Cardiac muscle cell (in vitro differentiated cells and primary cell): ENCODE measurements at places on chromosomes 16 and 17. TPM values are rescaled to one million over a fixed set of nuclear protein-coding genes. Genes with fewer than 3 reads are reported as not detected.

GRCh38 chr16:1152123-1152638, 725 bp upstream of the CACNA1H start:
- peak; percentile 56 for DNase-seq

SERPINF2 gene
- 2.2 TPM in 1 of 2 replicates, not detected in the other for total RNA-seq

SLC47A2 gene
- total RNA-seq, result 0.14 and 0.27 TPM in 2 replicates

- DNase-seq, result peak; percentile 41
Observed at GRCh38 chr17:57424777-57425188, 168.5 kb downstream of the MSI2 start.

CIITA gene
- total RNA-seq, result 0.06 TPM in 1 of 2 replicates, not detected in the other

DNA sequence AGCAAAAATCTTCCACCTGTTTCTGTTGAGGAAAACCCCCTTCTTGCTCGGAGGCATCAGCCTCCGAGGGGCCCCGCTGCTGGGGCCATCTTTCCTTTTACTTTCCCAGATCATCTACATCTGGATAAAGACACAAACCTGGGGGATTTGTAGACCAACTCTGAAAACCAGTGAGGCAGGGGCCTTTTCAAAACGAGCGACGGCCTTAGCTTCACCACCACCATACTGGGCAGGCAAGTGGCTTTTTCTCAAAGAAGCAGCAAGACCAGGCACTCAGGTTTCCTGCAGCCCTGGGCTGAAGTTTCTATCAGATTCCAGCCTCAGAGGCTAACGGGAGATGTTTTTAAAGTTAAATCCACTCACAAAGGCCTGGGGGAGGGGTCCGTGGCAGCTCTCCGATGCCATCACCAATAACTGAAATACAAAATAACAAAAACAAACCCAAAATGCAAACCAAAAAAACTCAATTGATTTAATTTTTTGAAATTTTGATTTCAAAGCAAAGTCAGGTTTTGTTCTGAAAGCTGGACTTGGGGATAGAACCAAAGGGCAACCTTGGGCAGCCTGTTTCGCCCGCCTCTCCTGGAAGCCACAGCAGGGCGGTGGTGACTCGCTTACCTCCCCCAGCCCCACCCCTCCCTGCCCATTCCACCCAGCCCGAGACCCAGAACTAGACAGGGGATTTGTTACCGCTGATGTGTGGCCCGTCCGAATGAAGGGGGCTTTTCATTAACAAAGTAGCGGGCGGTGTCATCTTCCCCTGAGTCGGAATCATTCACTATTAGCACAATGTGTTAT, 55.8 kb downstream of the SALL1 start:
- no peak for DNase-seq

DNA sequence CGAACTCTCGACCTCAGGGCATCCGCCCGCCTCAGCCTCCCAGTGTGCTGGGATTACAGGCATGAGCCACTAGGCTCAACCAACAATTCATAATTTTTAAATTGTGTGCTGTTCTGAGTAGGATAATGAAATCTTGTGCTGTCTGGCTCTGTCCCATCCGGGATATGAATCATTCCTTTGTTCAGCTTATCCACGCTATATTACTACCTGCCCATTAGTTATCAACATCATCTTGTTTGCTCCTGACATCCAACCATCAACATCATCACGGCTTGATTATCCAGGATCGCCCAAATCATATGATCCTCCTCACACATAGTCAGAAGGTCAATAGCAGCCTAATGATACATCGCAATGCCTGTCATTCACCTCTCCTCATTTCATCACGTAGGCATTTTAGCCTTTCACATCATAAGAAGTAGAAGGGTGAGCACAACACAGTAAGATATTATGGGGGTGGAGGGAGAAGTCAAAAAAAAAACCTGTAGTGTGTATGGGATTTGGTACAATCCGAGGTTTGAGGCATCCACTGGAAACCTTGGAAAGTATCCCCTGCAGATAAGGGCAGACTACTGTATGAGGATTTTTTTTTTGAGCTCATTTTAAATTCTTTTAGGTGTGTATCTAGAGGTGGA, 77.0 kb upstream of the SIAH1 start:
- peak; percentile 42 for DNase-seq

ANKRD40CL gene
- total RNA-seq, result not detected in 2 replicates

DNA sequence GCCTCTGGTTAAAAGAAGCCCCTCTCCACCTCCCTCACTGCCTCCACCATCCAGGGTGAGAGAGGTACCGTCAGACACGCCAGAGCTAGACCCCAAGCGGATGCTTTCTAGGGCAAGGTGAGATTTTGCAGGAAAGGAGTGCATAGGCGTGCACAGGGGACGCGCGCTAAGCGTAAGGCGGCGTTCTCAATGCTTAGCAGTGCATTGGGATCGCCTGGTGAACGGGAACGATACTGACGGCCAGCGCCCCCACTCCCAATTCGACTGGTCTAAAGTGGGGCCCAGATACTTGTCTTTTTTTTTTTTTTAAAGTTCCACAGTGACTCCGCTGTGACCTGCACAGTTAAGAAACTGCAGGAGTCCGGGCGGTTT, 57.9 kb upstream of the CREBBP start:
- no peak for DNase-seq

APOBR gene
- 0.39 TPM in 1 of 2 replicates, not detected in the other for total RNA-seq

GRCh38 chr17:80712606-80713005, 168.0 kb downstream of the RPTOR start:
- DNase-seq, result no peak

SPAG5 gene
- 9.8 and 52.7 TPM in 2 replicates for total RNA-seq

GRCh38 chr17:44922136-44922535, 6.8 kb upstream of the GFAP start:
- no peak for DNase-seq

NTN3 gene
- total RNA-seq, result 9.4 and 20.5 TPM in 2 replicates

- DNase-seq, result no peak
Observed at GRCh38 chr16:72202014-72202413, 30.1 kb upstream of the PMFBP1 start.

DNA sequence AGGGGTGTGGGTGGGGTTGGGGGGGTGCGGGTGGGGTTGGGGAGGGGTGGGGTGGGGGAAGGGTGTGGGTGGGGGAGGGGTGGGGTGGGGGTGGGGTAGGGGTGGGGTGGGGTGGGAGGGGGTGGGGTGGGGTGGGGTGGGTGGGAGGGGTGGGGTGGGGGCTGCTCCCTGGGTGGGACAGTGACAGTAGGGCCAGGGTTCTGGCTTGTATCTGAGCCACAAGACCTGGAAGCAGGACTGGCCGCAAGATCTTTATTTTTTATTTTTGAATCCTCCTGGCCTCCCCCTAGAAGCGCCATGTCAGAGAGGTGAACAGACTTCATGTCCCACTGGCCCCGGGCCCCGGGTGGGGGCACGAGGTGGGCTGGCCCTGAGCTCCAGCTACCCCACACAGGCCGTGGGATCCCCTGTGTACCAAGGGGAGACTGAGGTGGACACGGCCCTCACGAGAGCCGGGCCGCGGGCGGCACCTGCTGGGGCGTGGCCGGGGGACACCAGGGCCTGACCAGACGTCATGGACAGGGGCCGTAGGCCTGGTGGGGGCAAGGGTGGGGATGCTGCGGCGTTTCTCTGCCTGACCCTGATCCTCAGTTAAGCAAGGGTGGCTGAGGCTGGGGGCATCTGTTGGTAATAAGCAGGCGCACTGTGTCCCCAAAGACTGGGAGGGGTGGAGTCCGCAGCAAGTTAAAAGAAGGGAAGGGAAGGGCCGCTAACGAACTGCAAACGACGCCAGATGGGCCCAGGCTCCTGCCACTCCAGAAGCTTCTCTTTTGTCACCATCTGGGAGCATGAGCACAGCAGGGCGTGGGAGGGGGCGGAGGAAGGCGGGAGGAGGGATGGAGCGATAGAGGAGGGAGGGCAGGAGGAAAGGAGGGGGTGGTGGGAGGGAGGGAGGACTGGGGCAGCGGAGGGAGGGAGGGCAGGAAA, 22.3 kb upstream of the PABPN1L start:
- no peak for DNase-seq

GRCh38 chr17:81517009-81517338, 4.4 kb upstream of the ACTG1 start:
- DNase-seq, result peak; percentile 0

- no peak for DNase-seq
Observed at GRCh38 chr17:33494151-33494550, 201.1 kb upstream of the ASIC2 start.

- no peak for DNase-seq
Observed at GRCh38 chr17:69228018-69228417, 606 bp downstream of the ABCA10 start.

- DNase-seq, result peak; percentile 1
Observed at GRCh38 chr17:15038656-15039055, 226.5 kb downstream of the PMP22 start.

- DNase-seq, result peak; percentile 20
Observed at GRCh38 chr16:66534376-66534799, 15.5 kb downstream of the TK2 start.

HSD3B7 gene
- 5.8 and 6.5 TPM in 2 replicates for total RNA-seq

DNA sequence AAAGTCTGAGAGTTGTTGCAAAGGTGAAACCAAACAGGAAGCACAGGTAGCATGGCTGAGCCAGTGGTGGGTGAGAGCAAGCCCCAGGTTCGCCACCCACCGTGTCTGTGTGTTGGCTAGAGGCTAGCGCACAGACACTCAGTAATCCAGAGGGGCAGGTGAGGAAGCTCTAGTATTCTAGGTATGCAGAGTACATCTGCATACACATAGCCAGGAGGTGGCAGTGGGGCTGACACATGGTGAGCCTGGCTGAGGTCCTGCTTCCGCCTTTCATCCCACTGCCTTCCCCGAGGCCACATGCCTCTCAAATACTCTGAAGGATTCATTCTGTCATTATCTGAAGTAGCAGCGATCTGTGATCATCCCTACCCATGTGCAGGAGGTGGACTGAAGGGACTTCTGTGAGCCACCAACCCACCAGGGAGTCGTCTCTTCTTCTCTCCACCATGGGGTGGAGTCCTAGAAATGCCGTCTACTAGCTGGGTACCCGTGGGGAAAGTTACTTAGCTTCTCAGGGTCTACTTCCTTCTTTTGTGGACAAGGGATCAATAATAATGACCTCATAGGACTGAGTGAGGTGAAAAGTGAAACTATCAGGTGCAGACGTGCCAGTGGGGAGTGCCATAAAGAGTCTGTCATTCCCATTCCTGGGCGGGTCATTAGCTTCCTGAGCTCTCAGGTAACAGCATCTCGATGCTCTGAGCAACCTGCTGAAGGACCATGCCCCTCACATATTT, 36.0 kb upstream of the ICAM2 start:
- no peak for DNase-seq

TNRC6A gene
- 20.2 and 33.1 TPM in 2 replicates for total RNA-seq

GRCh38 chr16:84763629-84764028, 56.2 kb upstream of the CRISPLD2 start:
- no peak for DNase-seq

DNA sequence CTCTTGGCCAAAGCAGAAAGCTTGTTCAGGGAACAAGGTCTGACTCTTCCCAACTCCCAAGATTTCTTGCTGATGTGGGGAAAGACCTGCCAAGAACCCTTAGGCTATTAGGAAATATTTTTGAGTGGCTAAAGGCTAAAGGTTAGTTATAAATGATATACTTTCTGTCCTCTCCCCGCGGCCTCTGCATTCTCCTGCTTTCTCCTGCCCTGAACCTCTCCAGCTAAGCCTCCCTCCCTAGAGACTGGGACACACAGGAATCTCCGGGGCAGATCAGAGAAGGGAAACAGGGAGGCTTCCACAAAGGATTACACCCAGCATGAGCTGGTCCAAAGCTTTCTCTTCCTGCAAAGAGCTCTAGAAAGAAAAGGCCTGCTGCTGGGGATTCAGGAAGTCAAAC, 2.3 kb downstream of the SLC43A2 start:
- DNase-seq, result no peak

DNA sequence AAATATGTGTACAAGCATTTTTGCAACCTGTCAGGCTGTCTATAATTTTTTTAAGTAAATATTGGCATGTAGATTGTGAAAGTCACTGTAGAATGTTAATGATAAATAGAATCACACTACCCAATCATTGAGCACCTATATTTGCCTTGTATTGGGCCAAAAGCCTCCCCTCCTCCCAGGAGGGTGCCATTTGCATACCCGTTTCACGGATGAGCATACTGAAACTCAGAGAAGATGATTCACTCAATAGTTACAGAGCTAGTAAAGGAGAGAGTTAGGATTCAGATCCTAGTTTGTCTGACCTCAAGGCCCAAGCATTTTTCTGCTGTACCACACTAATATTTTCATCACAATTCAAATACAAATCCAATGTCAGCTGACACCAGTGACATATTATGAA, 299.7 kb upstream of the CDH11 start:
- DNase-seq, result no peak

DNA sequence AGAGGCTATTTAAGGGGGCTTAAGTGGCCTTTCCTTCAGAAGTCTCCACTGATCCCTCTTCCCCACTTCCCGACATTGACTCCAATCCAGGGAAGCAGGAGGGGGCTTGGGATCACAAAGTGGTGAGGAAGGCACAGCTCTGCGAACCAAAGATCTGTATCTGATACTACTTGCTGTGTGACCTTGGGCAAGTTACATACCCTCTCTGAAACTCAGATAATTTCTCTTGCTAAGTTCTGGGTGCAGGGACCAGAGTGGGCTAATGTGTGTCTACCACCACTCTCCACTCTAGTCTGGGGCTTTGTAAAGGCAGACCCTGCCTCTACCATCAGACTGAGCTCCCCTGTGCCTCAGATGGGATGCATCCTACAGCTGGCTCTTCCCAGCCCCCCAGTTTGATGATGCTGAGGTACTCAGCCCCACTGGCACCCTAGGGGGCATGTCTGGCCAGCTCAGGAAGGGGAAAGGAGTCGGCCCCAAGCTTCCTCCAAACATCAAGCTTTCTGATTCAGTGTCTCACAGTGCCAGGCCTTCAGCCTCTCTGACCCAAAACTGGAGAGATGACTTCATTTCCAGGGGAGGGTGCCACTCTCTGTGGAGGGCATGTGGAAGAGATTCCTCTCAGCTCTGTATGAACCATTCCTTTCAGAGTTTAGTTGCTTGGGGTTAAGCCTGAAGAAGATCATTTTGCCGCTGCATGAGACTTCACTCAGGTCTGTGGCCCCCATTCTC, 10.9 kb downstream of the DLX4 start:
- DNase-seq, result no peak

- DNase-seq, result peak; percentile 77
Observed at GRCh38 chr17:29111816-29112499, 68.2 kb downstream of the MYO18A start.

VAT1L gene
- 1.5 and 2.4 TPM in 2 replicates for total RNA-seq

DNA sequence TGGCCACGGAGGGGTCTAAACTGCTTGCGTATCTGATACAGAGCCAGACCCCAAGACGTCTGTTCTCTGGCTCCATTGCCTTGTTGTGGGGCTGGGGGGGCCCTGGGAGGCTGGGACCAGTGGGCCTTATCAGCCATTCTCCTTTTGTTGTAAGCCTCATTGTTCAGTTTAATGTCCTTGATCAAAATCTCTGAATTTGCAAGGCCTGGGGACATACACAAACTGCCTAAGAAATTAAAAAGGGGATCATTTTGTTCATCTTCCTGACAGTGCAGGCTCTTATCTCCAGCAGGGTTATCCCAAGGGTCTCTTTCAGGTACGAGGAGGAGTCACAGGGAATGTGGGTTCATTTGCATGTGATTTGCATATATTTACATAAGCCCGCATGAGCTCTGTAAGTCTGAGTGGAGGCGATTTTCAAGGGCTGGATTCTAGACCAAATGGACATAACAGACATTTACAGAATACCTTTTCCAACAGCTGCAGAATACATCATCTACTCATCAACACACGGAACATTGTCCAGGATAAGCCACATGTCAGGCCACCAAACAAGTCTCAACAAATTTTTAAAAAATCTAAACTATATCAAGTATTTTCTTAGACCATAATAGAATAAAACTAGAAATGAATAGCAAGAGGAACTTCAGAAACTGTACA, 269.8 kb downstream of the RBFOX1 start:
- no peak for DNase-seq

KIF1C gene
- 57.9 and 65.8 TPM in 2 replicates for total RNA-seq

CTRL gene
- 1.9 and 2.7 TPM in 2 replicates for total RNA-seq

FAM20A gene
- total RNA-seq, result 15.7 and 15.9 TPM in 2 replicates

PRR11 gene
- 2.7 and 18.9 TPM in 2 replicates for total RNA-seq

- no peak for DNase-seq
Observed at GRCh38 chr16:88477631-88478519, 24.8 kb downstream of the ZFPM1 start.
